ENCODE measurements at places on chromosomes 12 and 14. TPM values are rescaled to one million over a fixed set of nuclear protein-coding genes. Genes with fewer than 3 reads are reported as not detected.

The LAG3 gene
- 2.1 TPM for polyA plus RNA-seq

The MGP gene
- 152 TPM for polyA plus RNA-seq

GRCh38 chr12:62292761-62293344 lies 32.6 kb downstream of the USP15 start:
- DNase-seq = no peak

DNA sequence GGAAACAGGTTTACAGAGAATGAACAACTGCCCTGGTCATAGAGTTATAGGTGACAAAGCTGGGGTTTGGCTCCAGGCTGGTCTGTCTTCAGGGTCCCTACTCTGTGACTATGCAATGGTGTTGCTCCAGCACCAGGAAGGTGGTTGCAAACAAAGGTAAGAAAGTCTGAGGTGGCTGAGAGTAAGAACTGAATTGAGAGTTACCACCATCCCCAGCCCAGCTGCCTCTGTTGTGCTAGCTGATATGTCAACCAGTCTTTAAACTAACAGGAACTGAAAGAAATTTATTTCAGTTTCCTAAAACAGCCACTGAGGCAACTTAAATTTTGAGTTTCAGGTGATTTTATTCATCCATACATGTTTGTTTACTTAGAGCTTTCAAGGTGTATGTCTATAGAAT lies 111.0 kb upstream of the LRIG3 start:
- DNase-seq = no peak

GRCh38 chr14:97390096-97390724 lies 593.0 kb downstream of the VRK1 start:
- DNase-seq = no peak

- DNase-seq = no peak
These were observed 276.5 kb downstream of the NUAK1 start for GRCh38 chr12:105862163-105862821.

DNA sequence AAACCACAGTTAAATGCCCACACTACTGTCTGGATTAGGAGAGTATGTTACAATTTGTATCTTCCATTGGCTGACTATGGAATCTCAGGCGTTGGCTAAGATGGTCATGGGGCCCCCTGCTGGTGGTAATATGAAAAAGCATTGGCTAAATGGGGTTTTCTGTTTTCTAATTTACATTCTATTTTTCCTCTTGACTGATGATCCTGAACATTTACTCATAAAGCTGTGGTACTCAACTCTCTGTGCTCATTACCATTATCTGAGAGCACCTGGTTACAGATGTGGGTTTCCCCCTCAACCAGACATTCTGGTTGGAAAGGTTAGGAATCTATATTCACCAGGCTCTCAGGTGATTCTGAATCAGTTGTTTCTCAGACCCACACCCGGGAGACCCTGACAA lies 64.8 kb downstream of the WSCD2 start:
- DNase-seq = no peak

- no peak for DNase-seq
These were observed 35.9 kb downstream of the BBS10 start for GRCh38 chr12:76312315-76312714.

DNA sequence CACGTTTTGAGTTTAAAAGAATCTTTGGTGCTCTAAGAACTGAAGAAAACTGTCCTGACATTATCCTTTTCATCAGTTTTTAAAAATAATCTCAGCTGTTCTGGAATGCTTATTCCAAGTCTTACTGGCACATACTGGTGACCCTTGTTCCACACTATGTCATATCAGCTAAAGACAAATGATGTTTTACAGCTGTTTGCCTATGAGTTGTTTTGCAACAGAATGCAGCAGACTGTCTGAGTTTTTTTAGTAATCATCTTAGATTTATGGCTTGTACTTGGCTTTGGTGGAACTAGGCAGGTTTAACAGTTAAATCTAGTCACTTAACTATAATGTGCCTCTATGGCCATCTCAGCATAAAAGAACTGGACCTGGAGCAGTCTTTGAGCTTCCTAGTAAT lies 91.6 kb upstream of the GRIN2B start:
- DNase-seq = peak; percentile 76

Data from large intestine (tissue), 12 donors.